ENCODE measurements at places on chromosomes 13 and 19.

DNA sequence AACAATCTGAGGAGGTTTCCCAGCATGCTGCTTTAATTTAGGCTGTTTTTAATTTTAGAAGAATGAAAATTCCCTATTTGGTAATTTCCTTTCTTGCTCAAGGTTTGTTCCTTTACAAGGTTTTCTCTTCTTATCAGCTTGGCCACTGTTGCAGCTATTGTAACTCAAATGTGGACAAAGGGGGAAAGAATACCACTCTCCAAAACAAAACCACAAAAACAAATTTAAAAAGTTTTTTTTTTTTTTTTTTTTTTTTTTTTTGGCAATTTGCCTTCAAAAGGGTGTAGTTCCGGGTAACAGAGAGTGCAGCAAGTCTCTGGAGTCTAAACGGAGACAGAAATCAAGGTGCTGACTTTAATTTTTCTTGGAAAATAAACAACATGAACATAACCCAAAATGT is 306.4 kb upstream of the ARGLU1 start:
- DNase-seq: no peak

GRCh38 chr13:112345826-112346172 is 30.4 kb upstream of the SPACA7 start:
- DNase-seq: no peak

DNA sequence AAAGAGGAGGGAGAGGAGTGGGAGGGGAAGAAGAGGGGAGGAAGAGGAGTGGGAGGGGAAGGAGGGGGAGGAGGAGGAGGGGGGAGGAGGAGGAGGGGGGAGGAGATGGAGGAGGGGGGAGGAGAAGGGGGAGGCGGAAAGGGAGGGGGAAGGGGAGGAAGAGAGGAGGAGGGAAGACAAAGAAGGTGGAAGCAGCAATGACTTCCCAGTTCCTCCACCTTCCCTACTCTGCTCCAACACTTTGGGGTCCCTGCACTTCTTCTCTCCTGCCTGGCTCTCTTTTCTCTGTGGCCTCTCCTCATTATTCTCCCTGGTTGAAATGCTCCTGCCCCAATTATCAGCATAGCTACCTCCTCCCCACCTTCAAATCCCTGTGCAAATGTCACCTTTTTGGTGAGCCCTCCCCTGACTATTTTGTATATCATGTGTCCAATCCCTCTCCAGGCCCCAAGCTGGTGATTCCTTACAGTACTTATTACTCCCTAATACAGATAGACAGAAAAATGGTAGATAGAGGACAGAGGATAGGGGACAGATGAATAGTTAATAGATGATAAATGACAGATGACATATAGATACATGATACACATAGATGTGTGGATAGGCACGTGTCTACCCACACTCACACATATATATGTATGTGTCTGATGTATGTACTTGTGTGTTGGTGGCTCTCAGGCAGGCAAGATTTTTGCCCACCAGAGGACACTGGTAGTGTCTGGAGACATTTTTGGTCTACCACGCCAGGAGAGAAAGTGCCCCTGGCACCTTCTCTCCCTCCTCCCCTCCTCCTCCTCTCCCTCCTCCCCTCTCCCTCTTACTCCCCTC is 25.2 kb downstream of the NLRP9 start:
- DNase-seq: no peak

DNA sequence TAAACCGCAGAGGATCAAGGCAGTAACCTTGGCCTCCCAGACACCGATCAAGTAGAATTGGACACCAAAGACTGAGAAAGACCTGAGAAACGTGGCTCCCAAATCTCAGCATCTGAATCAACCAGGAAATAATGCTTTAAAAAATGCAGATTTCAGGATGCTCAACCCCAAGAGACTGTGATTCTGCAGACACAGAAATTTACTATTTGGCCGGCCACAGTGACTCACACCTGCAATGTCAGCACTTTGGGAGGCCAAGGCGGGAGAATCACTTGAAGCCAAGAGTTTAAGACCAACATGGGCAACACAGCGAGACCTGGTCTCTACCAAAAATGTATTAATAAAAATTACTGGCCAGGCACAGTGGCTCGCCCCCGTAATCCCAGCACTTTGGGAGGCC is 6.2 kb downstream of the ABCC4 start:
- DNase-seq: no peak

DNA sequence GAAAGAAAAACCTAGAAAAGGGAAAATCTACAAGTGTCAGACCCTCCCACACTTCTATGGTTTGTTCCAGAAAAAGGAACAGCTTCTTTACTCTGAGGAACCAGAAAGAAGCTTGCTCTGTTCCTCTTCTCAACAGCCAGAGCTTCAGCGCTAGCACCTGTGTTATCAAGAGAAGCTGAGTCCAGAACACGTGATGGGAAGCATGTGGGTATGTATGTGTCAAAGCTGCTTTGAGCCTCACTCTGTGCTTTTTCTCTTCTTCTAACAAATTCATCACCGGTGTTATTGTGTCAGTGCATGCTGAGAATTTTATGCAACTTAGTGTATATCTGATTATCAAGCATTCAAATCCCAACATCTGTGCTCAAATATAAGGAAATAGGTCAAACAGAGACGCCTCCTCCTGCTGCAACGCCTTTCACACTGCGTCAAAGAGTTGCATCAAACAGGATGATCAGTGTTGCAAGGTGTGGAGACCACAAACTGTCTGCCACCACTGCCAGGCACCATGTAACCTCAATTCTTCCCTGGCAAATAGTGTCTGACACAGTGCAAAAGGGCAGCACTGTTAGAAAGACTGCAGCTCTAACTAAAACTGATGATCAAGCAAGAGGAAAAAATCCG is 83.9 kb downstream of the LRRC63 start:
- peak; percentile 53 for DNase-seq

- no peak for DNase-seq
Observed at GRCh38 chr19:54434112-54434872, 14.7 kb upstream of the LENG8 start.

GRCh38 chr13:94305934-94306333 is 173.5 kb downstream of the DCT start:
- DNase-seq: no peak

DNA sequence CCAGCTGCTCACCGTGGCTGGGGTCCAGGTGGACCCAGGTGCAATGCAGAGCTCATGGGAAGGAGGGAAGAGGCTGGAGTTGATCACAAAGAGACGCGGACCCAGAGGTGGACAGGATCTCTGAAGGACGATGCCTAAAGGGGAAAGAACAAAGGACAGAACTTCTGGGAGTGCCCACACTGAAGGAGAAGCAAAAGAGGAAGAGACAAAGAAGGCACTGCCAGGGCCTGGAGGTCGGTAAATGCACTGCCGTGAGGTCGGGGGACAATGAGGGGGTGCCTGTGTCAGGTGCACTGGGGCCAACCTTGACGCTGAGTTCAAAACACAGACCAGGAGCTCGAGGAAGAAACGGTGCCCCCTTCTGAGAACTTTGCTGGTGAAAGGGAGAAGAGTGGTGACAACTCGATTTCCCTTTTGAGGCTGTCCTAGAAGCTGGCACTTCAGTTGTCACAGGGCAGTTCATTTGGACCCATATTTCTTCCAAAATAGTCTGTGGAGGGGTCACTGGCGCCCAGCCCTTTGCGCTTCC is 55.6 kb downstream of the GJA3 start:
- no peak for DNase-seq

- no peak for DNase-seq
Observed at GRCh38 chr19:412356-413355, 3.7 kb upstream of the C2CD4C start.

DNA sequence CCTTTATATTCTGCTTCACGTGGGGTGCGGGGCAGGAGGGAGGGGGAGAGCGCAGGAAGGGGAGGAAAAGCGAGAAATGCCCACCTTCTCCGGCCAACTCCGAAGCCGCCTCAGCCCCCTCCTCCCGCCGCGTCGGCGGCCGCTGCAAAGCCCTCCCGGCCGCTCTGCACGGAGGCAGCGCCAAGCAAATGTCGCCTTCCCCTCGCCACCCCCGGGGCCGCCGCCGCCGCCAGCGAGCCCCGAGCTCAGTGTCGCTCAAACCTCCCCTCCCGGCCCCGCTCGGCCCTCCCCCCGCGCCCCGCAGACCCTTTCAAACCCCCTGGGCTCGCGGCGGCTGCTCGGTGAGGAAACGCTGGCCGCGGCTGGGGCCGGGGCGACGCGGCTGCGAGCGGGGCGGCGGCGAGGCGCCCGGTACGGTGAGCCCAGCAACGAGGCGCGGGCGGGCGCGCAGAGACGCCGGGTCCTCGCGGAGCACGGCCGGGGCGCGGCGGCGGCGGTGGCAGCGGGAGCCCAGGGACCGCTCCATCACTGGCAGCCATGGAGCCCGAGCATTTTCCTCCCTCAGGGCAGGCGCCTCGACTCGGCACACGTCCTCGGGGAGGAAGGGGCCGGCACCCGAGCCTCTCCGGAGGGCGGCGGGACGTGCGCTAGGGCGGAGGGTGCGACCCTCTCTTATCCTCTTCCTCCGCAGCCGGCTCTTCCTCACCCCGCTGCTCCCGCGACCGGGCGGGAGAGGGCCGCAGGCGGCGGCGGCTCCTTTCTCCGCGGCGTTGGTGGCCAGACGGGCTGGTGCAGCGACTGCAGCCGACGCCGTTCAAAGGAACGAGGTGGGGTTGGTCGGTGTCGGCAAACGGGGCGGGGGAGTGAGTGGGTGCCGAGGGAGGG is 463 bp upstream of the TSC22D1 start:
- peak; percentile 29 for DNase-seq

- no peak for DNase-seq
Observed at GRCh38 chr19:5696196-5697021, 6.3 kb downstream of the RPL36 start.

GRCh38 chr13:83272652-83273240 is 609.5 kb downstream of the SLITRK1 start:
- no peak for DNase-seq

- DNase-seq: no peak
Observed at GRCh38 chr13:106382534-106382933, 152.9 kb downstream of the EFNB2 start.

DNA sequence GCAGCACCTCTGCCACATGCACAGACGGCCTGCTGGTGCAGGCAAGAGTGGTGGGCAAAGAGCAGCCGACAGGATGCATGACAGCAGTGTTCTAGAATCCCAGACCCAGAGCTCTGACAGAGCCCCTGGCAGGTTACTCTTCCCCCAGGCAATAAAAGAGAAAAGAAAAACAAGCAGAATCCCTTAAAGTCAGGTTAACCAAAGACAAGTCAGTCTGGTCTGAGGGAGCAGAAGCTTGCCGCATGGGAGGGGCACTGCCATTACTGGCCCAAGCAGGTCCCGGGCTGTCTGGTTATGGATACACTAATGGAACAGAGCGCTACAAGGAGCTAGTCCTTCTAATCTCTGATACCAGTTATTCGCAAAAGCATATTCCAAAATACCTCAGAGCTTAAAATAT is 36.1 kb upstream of the DOCK9 start:
- no peak for DNase-seq

DNA sequence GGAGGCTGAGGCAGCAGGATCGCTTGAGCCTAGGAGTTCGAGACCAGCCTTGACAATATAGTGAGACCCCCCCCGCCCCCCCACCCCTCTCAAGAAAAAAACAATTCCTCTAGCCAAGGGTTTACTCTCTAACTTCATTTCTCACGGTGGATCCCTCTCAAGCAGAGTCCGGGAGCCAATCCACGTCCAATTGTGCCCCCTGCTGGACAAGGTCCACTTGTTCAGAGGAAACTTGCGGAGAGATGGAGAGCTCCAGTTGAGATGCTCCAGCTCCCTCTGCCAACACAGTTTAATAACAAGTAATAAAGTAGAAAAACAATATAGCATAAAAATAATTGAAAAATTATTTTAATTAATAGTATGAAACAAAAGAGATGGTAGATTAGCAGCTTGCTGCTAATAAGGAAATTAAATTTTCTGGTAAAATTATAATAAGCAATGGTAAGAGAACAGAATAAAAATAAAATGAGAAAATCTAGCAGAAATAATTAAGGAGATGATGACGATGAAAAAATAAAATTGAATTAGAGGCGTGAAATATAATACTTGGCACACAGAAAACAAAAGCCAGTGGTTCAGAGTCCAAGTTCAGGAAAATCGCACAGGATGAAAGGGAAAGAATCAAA is 14.5 kb upstream of the SIGLEC14 start:
- no peak for DNase-seq

DNA sequence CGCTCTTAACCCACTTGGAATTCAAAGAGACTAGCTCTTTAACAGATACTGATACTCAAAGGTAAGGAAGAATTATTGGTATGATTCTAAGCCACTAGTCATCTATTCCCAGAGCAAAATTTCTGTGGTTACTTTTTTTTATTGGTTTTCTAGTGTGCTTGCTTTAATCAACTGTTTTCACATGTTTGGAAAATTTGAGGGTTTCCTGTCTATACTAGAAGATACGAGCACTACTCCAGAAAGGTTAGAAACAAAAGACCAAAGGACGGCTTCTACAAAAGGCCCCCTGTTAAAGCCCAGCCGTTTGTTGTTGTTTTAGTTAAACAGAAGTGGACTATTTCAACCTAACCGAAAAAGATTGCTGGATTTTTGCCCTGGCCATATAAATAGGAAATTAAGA is 18.5 kb upstream of the LPAR6 start:
- no peak for DNase-seq

DNA sequence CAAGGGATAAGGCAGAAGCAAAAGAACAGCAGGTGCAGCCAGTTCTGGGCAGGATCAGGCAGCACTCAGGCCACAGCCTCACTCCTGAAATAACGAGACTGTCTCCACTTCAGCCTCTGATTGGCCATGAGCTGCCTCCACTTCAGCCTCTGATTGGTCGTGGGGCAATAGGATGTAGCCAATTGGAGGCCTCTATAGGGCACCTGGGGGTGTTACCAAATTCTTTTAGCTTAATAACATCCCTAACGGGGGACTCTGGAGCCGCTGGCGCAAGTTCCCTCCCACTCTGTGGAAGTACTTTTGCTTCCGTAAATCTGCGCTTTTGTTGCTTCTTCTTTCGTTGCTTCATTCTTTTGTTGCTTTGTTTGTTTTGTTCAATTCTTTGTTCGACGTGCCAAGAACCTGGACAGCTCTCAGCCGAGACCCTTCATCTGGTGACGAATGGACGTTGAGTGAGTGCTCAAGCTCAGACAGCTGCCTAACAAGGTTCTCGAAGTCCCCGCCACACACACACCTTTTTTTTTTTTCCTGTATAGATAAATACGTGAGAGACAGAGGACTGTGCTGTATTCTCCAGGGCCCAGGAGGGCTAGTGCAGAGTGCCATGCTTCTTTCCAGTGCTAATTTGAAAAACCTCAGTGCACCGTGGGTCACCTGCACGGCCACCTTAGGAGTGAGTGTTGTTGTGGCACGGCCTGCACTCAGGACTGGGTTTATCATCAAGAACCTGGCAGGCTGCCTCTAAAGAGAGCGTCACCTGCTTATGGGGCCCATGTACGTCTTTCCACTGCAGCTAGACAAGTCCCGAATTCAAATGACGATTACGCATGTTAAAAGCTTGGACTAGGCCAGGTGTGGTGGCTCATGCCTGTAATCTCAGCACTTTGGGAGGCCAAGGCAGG is 32.0 kb upstream of the TUBGCP3 start:
- no peak for DNase-seq

GRCh38 chr19:48737360-48737998 is 2.9 kb downstream of the RASIP1 start:
- no peak for DNase-seq
